ENCODE measurements at places on chromosomes 6 and 20.

- no peak for DNase-seq
Measured at GRCh38 chr6:30350524-30350923, 5.6 kb downstream of the RPP21 start.

- no peak for DNase-seq
Measured at GRCh38 chr6:3861424-3861823, 12.3 kb downstream of the FAM50B start.

- DNase-seq: no peak
Measured at GRCh38 chr20:58416835-58417234, 27.8 kb downstream of the VAPB start.

DNA sequence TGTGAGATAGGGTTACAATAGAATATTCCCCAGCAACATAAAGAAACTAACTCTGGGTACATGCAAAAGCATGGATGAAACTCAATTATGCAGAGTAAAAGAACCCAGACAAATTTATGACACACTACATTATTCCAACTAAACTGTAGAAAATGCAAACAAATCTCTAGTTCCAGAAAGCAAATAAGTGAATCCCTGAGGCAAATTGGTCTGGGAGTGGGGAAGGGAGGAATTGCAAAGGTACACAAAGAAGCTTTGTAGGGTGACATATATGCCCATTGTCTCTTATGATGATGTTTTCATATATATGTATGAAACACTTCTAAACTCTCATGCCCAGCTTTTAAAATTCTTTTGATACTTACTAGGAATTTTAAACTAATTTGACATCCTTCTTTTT is 266.0 kb downstream of the CDKAL1 start:
- DNase-seq: no peak

- DNase-seq: no peak
Measured at GRCh38 chr20:62040381-62040922, 25.2 kb downstream of the TAF4 start.

DNA sequence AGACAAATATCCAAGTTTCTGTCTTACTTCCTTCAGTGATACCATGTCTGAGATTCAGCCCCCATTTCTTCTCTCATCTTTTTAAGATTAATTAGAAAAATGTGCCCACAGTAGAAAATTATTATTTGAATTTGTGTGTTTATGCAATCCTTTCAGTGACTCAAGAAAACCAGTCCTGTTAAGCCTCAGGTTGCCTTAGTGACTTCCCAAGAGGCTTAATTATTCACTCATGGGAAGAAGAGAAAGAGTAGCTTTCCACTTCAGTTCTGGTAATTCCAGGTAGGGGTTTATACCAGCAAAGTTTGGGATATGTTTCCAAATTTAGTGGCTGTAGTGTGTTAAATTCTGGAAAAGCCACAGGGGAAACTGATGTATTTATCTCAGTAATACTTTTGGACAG is 149.1 kb downstream of the RIMS1 start:
- DNase-seq: no peak

DNA sequence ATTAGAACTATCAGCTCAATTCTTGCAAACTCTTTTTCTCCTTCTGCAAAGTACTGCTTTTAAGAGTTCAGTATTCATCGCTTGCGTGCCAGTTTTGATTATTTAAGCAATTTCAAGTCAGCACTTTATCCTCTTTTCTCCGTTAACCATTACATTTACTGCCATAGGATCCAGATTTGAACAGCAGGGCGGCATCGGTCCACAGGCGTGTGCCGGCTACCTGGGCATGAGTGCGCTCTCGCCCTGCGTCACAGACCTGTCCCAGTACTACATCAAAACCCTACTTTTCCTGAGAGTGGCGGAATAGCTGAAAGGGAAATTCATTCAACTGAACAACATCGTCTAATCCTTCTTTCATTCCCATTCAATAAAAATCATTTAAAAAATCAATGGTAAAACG is 53.4 kb downstream of the MYLK4 start:
- no peak for DNase-seq

- DNase-seq: no peak
Measured at GRCh38 chr6:13988908-13989307, 64.2 kb downstream of the RNF182 start.

DNA sequence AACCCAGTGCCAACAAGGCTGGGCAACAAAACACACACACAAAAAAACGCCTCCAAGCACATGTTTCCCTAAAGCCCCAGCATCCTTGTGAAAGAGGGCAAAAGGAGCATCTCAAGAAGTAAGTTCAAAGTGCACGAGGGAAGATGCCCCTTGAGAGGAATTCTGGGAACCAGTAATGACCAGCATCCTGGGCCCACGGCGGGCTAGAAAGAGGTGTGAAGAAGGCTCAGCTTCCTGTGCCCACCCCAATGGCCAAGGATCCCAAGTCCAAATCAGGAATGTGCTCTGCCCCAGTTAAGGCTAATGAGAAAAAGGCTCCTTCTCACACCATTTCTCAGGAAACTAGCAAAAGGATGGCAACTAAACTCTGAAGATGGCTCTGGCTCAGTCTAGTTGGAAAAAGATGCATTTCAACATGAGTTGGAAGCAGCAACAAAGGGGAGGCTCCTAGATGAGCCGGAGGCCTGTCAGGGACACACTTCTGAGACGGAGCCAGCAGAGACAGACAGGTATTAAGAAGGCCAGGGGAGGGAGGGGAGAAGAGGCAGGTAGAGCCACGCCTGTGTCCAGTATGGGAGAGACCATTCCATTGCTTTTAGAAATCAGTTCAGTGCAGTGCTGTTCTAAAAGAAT is 3.2 kb downstream of the RIMS4 start:
- no peak for DNase-seq
